ENCODE measurements at places on chromosomes 16 and 17. TPM values are rescaled to one million over a fixed set of nuclear protein-coding genes. Genes with fewer than 3 reads are reported as not detected.

Gene CARD14
- total RNA-seq = not detected

Gene SHBG
- not detected for total RNA-seq

Gene RUNDC3A
- 0.17 TPM for total RNA-seq

Gene SLC26A11
- 7.5 TPM for total RNA-seq

Gene CLEC18B
- total RNA-seq = 1.3 TPM

Gene IL21R
- 167 TPM for total RNA-seq

Gene CLEC18A
- total RNA-seq = 1.8 TPM

Gene AXIN1
- 30.6 TPM for total RNA-seq

Gene CFAP97D1
- total RNA-seq = not detected

Gene NOXO1
- total RNA-seq = 0.37 TPM

Gene PLA2G10
- total RNA-seq = not detected

Gene CIITA
- 401 TPM for total RNA-seq

Gene EVPLL
- not detected for total RNA-seq

Gene CD300LB
- not detected for total RNA-seq

Gene VPS4A
- total RNA-seq = 41.7 TPM

Gene DPEP2
- total RNA-seq = 13.8 TPM

Gene LLGL1
- total RNA-seq = 10.5 TPM

Gene ICAM2
- total RNA-seq = 44.7 TPM

Gene ABCA3
- 3.1 TPM for total RNA-seq

Gene ECI1
- 38.1 TPM for total RNA-seq

Gene SPNS2
- 0.38 TPM for total RNA-seq

Gene ALOX15
- total RNA-seq = not detected

Gene TM4SF5
- total RNA-seq = not detected

Gene VAT1L
- not detected for total RNA-seq

Gene GEMIN4
- 30.5 TPM for total RNA-seq

Gene ARHGAP44
- 6.9 TPM for total RNA-seq

Gene SLC6A2
- not detected for total RNA-seq

Gene PYY
- total RNA-seq = not detected

Gene NPIPA1
- 89.6 TPM for total RNA-seq

Gene DECR2
- total RNA-seq = 6.7 TPM

Gene KRT32
- total RNA-seq = not detected

Gene SNRNP25
- 36.6 TPM for total RNA-seq

Gene CDRT4
- total RNA-seq = 3.6 TPM

Gene OMG
- 0.16 TPM for total RNA-seq

Gene ATP2A3
- total RNA-seq = 458 TPM

Gene C16orf92
- total RNA-seq = not detected

Gene KRT222
- total RNA-seq = not detected

Gene DLX3
- not detected for total RNA-seq

Gene DRC3
- total RNA-seq = not detected

Gene ADAP2
- total RNA-seq = 16.0 TPM

Gene KRTAP1-1
- not detected for total RNA-seq

Gene GSDMA
- not detected for total RNA-seq

Gene ZNF821
- 13.6 TPM for total RNA-seq

Gene AKAP1
- total RNA-seq = 26.2 TPM

Gene GNG13
- not detected for total RNA-seq

Gene SRCIN1
- total RNA-seq = 0.24 TPM

Gene TBC1D3G
- not detected for total RNA-seq

Gene KRTAP9-9
- total RNA-seq = not detected

Gene CDH3
- not detected for total RNA-seq

All from activated B cell treated with CpG ODN at 0.5 μM for 24 hours (primary cell).